Effector memory CD8-positive, alpha-beta T cell (primary cell): ENCODE measurements at places on chromosomes 4 and X.

DNA sequence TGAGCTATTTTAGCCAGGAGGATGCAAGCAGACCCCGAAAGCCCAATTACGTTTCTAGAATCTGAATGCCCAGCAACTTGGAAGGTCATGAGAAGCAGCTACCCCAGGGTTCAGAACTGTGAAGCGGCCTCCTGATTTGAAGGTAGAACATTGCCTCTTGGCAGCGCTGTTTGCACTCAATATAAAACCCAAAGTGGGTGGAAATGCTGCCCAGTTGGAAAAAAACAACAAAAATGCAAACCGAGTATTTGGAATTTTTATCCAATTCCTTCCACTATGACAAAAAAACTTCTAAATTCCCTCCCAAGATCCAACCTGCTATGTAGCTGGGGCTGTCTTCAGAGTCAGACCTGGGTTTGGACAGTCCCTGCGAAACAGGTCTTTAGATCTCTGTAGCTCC lies 103.3 kb upstream of the RBPJ start:
- DNase-seq = no peak

DNA sequence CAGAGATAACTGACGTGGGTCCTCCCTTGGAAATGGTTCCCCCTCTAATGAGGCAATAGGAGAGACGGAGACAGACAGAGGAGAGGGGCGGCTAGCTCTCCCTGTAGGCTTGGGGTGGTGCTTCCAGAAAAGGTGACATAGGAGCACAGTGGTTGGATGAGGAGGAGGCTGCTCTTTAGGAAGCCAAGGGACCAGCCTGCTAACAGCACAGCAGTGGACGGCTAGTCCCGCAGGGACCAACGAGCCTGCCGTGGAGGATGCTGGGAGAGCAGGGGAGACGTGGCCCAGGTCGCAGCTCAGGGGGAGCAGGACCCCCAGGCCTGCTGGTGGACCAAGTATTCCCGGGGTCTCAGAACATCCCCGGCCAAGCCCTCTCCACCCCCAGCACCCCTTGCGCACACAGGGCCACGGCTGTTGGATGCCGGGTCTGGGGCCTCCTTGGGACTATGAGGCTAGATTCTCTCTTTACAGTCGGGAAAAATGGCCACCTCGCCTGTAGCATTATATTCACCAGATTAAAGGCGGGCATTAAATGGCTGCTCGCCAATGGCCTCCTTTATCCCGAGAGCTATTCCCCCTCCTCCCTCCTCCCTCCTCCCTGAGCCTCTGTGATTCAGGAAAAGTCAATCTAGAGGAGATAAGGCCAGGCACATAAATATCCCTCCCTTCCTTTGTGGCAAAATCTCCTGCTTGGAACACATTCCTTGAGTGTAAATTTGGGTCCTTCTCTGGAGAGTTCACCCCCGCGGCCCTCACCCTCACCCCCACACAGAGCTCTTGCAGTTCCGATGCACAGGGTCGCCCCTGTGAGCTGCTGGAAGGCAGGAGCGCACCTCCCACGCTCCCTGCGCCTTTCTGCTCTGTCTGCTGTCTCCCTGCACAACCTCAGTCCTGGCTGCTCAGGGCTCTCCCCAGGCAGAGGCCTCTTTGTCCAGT lies 30.5 kb upstream of the NSG1 start:
- DNase-seq = no peak

GRCh38 chr4:3733195-3733594 lies 33.0 kb upstream of the ADRA2C start:
- DNase-seq = no peak

GRCh38 chrX:42188730-42189129 lies 265.4 kb upstream of the CASK start:
- no peak for DNase-seq

DNA sequence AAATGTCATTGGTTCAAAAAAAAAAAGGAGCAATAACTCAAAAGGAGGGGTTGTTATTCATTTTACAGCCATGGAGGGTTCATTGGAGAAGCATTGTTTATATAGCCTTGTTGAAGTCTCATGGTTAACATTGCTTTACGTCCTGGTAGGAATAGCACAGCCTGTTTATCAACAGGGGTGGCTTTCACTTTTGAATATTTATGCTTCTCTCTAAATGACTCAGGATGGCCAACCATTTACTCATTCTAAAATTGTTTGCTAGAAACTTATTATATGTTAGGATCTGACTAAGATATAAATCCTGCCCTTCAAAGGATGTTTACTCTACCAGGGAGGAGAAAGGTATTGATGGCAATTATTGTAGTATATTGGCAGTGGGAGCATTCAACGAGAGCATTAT lies 534.1 kb upstream of the GALNTL6 start:
- no peak for DNase-seq

- DNase-seq = no peak
Measured at GRCh38 chr4:124883632-124884031, 171.1 kb upstream of the ANKRD50 start.

DNA sequence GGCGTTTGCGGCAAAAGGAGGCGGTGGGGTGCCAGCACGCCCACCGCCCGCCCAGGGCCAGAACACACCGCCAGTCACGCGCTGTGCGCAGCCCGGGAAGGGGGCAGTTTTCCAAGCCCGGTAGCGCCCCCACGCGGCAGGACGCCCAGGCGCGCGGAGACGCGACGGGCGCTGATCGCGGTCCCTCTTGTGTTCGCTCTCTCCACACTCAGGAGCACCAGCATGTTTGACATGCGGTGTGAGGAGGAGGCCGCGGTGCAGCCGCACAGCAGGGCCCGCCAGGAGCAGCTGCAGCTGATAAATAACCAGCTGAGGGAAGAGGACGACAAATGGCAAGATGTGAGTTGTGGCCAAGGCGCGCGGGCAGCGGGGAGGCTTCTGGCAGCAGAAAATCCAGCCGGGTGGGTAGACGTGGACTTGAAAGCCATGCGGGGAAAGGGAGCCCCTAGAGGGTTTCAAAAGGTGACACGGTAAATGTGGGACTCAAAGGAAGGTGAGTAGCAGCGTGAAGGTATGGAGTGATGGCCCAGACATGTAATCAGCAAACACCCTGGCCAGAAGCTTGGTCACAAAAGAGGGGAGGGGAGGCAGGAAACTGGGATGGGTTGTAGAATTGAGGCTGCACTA lies 104.1 kb downstream of the PHOX2B start:
- no peak for DNase-seq

DNA sequence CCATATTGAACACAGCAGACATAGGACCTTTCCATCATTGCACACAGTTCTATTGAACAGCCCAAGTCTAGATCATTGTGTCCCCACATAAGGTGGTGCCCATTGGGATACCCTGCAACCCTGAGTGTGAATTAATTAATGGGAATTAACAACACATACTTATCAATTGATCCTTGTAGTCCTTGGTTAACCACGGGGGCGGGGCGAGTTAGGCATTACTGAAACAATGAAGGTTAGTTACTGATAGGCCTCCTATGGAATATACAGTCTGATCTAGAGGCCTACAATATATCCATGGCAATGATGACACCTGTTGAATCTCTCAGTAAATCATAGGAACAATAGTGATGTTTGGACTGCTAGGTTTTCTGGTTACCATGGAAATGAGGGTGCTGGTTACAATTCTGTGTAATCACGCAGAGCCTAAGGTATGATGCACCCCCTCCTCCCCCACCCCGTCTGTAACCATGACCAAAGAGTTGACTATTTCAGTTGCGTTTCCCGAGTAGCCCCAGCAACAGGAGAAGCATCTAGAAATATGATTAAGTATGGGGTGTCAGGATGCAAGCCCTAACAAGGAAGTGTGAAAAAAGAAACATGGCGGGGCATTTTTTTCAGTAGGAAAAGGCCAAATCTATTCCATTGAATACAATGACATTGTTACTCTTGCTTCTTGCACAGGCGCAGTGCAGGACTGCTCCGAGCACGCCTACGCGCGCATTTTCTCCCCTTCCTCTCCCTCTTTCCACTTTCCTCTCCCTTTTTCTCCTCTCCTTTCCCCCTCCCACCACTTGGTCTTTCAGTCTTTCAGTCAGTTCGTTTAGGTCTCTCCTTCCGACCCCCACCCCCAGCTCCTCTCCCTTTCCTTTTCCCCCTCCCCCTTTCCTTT lies 677 bp upstream of the NONO start:
- DNase-seq = no peak

DNA sequence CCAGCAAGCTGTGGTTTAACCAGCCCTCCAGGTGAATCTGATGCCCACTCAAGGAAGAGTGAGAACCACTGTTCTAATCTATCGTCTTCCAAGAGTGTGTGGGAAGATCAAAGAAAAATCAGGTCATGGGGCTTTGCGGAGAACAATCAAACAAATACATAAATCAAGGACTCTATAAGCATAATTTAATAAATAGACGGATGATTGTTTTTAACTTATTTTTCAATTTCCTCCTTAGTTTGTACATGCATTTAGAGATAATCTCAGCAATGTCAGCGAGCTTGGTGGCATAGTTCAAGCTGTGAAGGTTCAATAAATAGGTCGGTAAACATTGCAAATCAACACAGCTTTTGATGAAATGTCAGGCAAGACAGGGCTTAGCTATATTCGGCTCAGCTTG lies 84.9 kb downstream of the DMD start:
- DNase-seq = no peak

- no peak for DNase-seq
Measured at GRCh38 chrX:41858161-41858775, 65.1 kb downstream of the CASK start.
